8988T (cell line): ENCODE measurements at places on chromosomes 16 and 17.

DNA sequence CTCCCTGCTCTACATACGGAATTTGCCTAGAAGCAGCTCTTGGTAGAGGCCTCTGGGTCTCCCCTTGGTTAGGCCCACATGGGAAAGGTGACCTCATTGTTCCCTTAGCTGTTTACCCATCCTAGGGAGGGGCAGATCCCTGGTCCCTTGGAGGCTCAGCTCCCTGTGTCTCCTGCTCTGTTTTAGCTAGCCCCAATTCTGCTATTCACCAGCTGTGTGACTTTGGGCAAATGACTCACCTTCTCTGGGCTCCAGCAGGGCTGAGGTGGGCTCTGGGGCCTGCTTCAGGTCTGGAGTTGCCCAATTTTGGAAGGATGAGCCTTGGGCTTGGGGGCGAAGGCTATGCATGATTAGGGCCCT is 3.9 kb downstream of the ABCC3 start:
- no peak for DNase-seq

GRCh38 chr17:50977487-50978159 is 111.5 kb upstream of the TOB1 start:
- no peak for DNase-seq

GRCh38 chr16:53415504-53415903 is 18.8 kb upstream of the RBL2 start:
- DNase-seq = no peak

DNA sequence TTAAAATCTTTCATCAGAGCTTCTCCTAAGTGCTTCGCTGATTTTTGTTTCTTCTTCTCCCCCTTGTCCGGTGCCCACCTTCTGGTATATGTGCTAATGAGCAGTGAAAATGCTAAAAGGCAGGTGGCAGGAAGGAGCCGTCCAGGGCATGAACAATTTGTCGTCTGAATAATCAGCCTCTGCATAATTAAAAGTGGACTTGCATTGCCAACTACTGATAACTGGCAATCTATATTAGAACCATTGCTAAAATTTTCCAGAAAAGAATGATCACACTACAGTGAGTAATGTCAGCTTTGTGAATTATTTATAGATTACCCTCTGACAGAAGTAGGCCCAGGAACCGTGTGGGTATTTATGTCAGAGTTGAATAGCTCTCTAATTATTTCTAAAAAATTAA is 28.1 kb downstream of the SERPINF1 start:
- DNase-seq = no peak

DNA sequence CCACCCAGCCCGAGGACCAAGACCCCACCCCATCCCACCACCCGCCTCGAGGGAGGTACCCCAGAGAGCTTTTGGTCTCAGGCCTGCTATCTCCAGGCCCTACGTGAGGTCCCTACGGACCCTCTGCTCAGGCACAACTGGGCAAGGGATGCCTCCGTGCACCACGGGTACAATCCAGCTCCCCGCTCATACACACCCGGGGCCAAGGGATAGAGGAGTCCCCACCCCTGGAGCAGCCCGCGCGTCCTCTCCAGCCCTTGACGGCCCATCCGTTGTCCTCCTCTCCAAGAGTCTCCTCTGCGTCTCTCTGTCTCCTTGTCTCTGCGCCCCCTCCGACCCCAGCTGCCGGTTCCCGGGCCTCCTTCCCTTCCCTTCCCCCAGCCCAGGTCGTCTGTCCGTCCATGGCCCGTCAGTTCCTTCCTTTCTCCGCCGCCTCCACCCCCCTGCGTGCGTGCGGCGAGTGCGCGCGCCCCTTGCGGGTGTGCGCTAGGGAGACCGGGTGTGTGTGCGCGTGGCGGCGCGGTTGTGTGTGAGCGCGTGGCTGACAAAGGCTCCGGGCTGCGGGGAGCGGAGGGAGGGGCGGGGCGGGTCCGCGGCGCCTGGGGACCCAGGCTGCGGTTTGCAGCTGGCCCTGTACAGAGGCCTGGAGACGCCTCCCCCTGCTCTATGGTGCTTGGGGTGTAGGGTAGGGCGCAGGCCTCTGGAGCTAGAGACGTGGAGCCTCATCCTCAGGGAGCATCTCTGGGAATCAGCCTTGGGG is 930 bp downstream of the SPNS2 start:
- no peak for DNase-seq

- DNase-seq = no peak
These were observed 84.4 kb upstream of the RPRML start for GRCh38 chr17:47063475-47063874.

DNA sequence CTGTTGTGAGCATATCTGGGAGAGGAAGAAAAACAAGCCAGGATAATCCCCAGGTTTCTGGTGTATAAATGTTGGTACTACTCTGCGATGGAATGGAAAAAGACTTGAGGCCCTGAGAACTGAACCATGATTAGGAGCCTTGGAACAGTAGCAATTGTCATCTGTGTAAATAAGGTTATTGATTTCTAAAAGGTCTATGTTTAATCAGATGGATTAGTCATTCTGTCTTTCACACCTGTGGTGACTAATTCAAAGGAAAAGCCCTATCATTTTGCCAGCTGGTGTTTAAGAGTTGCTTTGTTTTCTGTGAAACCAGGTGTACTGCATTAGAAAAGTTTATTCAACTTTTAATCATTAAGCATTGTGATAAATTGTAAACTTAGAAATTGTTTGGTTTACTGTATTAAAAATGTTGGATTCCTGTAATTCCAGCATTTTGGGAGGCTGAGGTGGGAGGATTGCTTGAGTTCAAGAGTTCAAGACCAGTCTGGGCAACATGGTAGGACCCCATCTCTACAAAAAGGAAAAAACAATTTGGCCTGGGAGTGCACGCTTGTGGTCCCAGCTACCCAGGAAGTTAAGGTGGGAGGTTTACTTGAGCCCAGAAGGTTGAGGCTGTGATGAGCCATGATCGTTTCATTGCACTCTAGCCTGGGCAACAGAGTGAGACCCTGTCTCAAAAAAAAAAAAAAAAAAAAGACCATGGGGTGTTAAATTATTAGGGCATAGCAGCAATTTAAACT is 29.0 kb upstream of the KPNB1 start:
- DNase-seq = no peak

- DNase-seq = peak; percentile 74
These were observed 5.4 kb downstream of the NAT9 start for GRCh38 chr17:74770498-74771318.

DNA sequence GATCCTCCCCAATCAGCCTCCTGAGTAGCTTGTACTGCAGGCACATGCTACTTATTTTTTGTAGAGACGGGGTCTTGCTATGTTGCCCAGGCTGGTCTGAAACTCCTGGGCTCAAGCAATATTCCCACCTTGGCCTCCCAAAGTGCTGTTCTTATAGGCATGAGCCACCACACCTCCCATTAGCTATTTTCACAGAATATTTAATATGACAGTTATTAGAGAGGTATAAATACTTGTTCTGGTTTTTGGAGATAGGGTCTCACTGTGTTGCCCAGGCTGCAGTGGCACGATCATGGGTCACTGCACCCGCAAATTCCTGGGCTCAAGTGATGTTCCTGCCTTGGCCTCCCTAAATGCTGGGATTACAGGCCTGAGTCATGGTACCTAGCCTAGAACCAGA is 21.1 kb downstream of the ZNF213 start:
- no peak for DNase-seq

- no peak for DNase-seq
These were observed 3.2 kb downstream of the SMURF2 start for GRCh38 chr17:64658931-64659330.

DNA sequence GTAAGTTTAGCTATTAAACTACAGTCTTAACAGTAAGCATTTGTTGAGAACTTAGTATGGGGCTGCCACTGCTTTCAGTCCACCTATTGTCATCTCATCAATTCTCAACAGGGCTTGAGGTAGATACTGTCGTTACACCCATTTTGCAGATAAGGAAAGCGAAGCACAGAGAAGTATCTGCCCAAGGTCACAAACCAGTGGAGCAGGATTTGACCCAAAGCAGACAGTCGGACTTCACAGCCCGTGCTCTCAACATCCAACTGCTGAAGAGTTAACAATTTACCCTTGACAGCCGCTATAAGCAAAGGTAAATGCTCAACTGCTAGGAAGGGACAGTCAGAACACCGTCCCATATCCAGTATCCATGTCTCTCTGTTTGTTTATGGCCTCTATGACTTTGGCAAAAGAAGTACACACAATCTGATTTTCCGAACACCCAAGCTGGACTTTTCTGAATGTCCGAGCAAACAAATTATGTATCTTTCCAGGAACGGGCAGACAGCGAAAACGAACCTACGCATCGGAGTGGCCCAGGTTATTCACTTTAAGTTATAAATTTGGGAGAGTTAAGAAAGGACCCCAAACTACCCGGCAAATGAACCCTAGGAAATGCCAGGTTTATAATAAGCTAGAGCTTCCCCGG is 1.2 kb downstream of the SIAH1 start:
- DNase-seq = no peak

- no peak for DNase-seq
These were observed 11.3 kb downstream of the NOG start for GRCh38 chr17:56604691-56605290.

DNA sequence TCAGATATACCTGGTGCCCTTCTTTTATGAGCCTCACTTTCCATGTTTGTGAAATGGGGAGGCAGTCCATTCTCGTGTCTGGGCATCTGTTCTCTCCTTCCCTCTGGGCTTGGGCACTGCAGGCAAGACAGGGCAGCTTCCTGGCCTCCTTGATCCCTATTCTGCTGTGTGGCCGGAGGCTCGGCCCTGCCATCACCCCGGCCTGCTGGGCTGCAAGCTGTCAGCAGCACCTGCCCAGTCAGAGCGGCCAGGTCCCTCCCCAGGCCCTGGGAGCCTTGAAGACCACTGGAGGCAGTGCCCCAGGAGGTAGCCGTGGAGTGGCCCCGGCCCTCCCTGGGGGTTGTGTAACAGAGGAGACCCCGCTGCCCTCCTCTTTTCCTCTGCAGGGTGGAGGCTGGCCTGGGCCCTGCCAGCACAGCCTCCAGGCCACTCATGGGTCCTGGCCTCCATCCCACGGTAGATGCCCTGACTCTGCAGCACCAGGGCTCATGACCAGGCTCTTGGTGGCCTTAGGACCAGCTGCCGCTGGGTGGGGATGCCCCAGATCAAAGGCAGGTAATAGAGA is 9.2 kb downstream of the KCNJ12 start:
- no peak for DNase-seq

DNA sequence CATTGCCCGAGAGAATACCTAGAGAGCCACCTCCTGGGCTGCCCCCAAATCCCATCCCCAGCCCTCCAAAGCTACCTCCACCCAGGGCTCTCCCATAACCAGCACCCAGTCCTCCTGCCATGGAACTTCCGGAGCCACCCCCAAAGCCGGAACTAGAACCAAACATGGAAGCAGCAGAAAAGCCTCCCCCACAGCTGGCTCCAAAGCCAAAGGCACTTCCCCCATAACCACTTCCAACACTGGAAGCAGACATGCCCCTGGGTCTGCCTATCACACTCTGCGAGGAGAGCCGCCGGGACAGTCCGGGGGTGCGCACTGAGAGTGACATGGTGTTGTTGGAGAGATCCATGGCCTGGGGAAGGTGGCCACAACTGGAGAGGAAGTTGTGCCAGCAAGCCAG is at the start of gene KRT12:
KRT12 (minus strand) TSS at position 386 of the 400 bp plus-strand sequence; CDS start at position 349, 37 bp downstream.
- no peak for DNase-seq

GRCh38 chr16:84738255-84739038 is 38.6 kb downstream of the USP10 start:
- DNase-seq = peak; percentile 54

DNA sequence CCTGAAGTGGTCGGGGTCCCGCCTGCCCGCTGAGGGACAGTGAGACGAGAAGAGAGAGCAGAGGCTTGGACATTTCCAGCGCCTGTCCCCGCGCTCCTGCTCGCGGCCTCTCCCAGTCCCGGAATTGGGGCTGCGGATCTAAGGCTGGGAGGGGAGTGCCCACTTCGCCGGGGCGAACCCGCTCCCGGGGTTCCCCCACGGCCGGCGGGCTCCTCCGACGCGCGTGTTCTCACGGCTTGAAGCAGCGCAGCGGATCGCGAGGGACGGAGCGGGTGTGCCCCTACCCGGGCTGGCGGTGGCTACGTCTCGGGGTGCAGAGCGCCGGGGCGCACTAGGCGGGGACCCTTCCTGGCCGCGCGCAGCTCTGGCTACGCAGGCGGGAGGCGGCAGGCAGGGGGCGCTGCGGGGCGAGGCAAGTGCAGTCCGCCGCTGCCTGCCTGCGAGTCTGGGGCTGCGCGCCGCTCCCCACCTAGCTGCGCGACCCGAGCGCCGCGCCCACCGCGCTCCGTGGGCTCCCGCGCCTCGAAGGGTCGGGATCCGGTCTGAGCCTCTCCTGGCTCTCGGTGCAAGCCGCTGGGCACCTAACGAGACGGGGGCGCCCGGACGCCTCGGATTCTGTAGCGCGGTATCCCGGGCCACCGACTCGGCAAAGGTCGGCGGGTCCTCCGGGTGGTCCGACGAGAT is 1.2 kb downstream of the NGFR start:
- no peak for DNase-seq

DNA sequence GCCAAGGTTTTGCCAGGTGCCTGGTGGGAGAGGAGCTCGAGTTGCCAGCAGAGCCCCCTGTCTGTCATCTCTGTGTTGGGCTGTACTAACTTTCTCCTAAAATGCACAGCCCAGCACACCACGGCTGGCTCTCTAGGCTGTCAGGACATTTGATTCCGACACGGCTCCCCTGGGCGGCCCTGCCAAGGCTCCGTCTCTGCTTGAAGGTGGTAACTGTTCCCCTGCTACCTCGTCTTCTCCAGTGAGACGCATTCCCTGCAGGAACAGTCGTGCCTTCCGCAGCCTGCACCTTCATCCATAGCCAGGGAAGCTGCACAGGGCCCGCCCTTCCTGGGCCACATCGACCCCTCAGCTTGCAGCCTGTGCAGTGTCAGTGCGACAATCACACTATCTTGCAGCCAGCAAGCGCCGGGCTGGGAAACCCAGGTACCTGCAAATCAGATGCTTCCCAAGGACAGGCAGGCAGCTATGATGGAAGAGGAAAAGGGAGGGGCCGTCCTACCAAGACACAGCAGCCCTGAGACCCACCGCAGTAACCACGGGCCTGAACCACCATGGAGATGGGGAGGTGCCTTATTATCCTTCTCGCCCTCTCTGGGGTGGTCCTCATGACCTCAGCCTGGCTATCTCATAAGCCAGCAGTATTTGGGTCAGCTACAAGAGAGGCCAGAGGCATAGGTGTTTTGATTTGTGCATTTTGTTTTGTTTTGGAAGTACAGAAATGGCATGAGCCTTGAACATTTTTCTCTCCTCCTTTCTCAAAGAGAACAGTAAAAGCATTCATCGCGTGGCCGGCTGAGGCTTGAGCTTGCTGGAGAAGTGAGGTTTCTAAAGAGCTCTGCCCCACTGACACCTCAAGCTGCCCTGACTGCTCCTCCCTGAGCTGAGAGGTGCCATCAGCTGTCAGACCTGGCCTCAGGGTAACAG is 361.7 kb upstream of the TNRC6C start:
- no peak for DNase-seq

DNA sequence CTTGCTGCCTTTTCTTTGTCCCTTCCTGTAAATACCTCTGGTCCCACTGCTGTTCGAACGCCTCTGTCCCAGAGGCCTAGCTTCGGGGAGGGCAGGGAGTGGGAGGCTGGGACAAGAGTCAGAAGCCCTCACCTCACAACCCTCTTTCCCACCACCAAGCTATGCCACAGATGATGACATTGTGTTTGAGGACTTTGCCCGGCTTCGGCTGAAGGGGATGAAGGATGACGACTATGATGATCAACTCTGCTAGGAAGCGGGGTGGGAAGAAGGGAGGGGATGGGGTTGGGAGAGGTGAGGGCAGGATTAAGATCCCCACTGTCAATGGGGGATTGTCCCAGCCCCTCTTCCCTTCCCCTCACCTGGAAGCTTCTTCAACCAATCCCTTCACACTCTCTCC is 10.4 kb downstream of the ARRB2 start:
- DNase-seq = no peak
